ENCODE measurements at places on chromosomes 5 and 9.

GRCh38 chr5:4017076-4017803 is 421.6 kb downstream of the IRX1 start:
- DNase-seq: no peak

DNA sequence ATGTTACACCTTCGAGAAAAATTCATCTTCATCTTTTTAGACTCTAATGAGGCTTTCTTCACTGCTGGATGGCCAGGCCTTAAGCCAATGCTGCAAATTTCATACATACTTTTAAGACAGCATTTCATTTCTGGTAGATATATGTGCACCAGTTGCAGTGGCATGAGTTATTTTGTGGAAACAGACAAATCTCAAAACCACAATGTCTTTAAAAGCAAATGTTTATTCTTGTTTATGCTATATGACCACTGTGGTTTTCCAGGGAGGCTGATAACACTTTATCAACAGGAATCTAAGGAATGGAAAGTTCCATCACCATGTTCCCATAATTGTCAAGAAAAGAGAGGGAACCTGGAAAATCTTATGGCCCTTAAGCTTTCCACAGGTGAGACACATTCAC is 27.7 kb downstream of the CDH9 start:
- DNase-seq: no peak

GRCh38 chr9:93267091-93267541 is 83.2 kb downstream of the WNK2 start:
- peak; percentile 36 for DNase-seq

- peak; percentile 57 for DNase-seq
Observed at GRCh38 chr9:128818839-128819715, 777 bp downstream of the ENDOG start.

DNA sequence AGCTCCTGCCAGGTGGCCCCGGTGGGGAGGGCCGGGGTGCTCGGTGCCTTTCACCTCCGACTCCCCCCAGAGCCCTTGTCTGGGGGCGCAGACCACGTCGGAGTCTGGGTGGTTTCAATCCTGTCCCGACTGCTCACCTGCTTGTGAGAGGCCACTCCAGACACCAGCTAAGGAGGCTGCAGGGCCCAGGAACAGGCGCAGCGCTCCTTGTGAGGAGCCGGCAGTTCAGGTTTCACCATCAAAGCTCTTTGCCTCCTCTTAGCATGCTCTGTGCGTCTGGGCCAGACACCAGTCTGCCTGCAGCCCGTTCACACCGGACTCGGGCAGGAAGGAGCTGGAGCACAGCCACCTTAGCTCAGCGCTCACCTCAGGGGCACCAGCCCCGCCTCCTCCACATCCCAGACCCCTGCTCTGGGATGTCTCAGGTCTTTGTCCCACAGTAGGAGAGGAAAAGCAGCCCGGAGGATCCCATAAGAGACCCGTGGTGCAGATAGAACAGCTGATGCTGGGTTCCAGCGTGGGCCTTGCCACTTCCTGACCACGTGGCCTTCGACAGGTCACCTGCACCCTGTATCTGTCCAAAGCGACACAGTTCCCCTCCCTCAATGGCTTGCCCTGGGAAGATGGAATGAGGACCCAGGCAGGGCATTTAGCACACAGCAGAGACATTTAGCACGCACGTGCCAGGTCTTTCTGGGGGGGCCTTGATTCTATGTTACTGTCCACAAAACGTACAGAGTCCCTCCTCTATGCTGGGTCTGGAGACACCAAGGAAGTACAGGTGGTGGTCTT is 106.2 kb upstream of the LMX1B start:
- DNase-seq: no peak

GRCh38 chr5:170757182-170757601 is 26.3 kb upstream of the GABRP start:
- DNase-seq: no peak

- no peak for DNase-seq
Observed at GRCh38 chr9:27377147-27377807, 80.3 kb upstream of the EQTN start.

- no peak for DNase-seq
Observed at GRCh38 chr5:123156577-123157296, 67.7 kb downstream of the PRDM6 start.

DNA sequence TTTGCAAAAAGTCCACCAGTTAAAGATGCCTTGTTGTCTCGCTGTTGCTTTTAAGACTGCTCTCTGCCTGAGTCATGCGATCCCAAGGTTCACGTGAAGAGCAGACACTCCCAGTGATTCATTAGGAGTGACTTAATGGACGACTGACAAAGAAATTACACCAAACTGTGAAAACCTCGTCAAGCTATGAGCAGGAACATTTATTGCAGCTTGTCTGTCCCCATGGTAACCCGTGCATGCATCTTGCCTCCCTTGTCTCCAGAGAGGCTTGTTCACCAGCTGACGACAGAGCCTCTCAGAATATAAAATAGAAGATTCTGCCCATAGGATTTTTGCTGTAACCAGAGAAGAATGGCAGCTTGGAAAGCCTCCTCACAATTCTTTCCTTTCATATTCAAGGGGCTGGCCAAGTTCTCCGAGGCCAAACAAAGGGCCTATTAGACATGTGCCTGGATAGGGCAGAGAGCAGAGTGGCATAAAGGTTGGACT is 352.7 kb downstream of the SPOCK1 start:
- DNase-seq: no peak

DNA sequence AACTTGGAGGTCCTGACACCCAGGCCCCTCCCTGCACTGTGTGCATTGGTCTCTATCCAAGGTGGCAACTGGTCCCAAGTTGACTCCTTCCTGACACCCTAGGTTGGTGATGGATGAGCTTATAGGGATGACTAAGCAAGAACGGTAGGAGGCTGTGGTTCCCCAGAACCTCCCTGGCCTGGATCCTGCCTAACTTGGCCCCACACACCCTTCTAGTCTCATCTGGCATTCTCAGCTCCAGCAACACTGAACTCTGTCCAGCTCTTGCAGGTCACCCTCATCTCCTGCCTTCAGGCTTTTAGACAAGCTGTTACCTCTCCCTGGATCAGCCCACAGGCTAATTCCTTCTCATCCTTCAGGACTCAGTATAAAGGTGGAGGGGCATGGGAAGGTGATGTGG is 16.5 kb downstream of the AQP3 start:
- no peak for DNase-seq

DNA sequence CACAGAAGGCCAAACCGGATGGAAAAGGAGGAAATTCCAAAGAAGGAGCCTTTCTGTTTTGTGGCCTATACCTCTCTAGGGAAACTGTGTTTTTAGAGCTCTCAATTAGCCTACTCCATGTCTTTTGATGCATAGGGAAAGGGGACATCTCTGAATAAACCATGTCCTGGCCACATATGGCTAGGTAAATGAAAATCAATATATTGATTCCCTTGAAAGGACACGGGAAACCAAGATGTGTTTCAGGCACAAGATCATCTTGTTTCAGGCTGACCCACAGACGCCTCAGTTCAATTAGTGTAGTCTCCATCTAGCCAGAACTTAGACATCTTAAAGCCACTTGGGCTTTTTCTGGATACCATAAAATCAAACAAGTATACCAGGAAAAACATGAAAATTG is 363.1 kb downstream of the ENC1 start:
- DNase-seq: no peak

DNA sequence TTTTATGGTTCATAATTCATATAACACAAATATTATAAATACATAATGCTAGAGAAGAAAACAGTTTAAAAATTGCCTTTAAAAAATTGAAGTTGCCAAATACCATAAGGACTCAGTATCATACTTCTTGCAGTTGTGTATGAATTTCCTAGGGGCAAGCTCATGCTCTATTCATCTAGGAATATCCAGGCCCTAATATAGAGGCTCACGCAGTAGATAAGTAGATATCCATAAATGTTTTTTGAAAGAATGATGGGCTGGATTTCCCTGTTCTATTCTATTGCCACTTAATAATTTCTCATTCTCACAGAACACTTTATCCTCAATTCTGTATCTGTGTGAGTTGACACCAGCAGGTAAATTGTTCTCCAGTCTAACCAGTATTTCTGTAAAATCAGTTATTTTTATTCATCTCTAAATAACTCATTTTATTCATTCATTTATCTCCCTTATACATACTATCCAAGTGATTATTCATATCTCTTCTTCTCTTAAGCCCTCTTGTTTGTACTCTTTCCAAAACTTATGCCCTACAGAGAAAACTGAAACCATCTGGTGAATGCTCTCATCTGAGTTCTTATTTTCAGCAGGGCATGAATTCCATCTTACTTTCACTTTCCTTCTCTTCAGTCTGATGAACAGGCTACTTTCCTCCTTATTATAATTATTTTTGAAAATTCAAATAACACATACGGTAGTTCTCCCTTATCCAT is 97.1 kb downstream of the SLC44A1 start:
- no peak for DNase-seq

- DNase-seq: no peak
Observed at GRCh38 chr9:124475158-124475867, 25.1 kb downstream of the ADGRD2 start.

DNA sequence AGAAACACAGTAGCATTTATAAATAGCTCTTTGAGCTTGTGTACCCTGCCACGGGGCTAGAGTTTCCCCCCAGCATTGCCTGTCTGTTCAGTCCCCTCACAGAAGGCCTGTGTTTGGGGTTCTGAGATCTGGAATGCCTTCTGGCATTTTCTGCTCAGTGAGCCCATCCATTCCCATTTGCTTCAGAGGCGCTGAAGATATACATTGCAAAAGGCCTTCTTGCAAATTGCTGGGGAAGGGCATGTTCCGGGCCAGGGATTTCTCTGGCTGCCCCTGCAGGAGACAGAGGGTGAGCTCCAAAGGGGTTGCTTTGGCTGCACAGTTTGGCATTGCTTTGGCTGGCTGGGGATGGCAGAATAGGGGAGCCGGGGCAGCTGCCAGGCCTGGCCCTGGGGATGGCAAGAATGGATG is 308.4 kb downstream of the MSX2 start:
- DNase-seq: no peak
